ENCODE measurements at places on chromosomes 1 and 21. TPM values are rescaled to one million over a fixed set of nuclear protein-coding genes. Genes with fewer than 3 reads are reported as not detected.

RNU1-2 gene
- total RNA-seq, result 1,290 TPM

HLX gene
- total RNA-seq, result 0.39 TPM

BRDT gene
- total RNA-seq, result not detected

TNFRSF9 gene
- 0.23 TPM for total RNA-seq

TFF2 gene
- 1.1 TPM for total RNA-seq

NHLH1 gene
- 0.18 TPM for total RNA-seq

KIRREL1 gene
- total RNA-seq, result 145 TPM

HSF2BP gene
- 4.2 TPM for total RNA-seq

- no peak for DNase-seq
Observed at GRCh38 chr1:154614901-154615300, 6.9 kb upstream of the ADAR start.

DNA sequence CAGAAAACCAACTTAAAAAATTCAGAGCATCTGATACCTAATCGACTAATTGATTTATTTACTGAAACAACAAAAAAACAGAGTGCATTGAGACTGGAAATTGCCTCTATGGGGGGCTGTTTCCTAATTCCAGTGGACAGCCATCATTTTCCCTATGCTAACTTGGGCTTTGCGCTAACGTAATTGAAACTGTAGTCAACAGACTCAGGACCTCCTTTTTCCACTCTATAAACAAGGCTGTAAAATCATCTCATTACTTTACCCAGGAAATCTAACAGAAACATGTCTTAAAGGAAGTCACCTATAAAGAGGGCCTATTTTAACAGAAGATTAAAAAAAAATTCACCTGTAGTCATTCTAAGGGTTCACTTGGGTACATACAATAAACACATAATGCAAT lies 2.1 kb downstream of the ERG start:
- no peak for DNase-seq

DNA sequence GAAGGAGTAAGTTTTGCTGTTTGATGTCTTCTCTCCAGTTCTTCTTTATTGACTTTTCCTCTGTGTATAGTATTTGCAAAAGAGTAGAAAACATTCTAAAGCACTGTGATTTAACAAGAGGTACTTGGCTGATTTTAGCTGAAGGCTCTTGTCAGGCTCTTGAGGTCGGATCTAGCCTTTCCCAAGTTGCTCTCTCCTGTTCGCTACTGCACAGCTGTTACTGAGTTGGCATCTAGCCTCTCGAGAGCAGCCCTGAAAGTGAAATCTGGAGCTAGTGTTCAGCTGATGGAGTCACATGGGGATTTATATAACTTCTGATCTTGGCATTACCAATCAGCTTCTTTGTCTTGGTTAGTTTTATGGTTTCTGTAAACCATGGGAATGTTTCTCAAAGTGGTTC lies 193.1 kb downstream of the RYR2 start:
- DNase-seq, result no peak

- DNase-seq, result no peak
Observed at GRCh38 chr1:109788695-109789521, 25.2 kb upstream of the EPS8L3 start.

DNA sequence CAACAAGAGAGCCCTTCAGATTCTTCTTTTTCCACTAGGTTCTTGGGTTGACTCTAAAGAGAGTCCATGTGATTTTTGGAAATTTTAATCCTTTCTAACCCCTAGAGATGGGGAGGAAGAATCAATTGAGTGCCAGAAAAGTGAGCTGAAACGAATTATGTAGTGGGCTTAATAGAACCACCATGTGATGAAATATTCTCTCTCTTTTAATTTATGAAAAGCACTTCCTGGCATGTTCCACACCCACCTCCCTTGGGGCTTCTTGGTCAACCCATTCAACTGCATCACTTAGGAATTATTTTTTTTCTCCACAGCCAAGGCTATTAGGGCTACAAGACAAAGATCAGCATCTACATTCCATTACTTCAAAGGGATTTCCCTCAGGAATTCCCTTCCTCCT lies 79.6 kb downstream of the ZC3H11B start:
- DNase-seq, result no peak

- no peak for DNase-seq
Observed at GRCh38 chr1:176469450-176470010, 6.6 kb downstream of the PAPPA2 start.

DNA sequence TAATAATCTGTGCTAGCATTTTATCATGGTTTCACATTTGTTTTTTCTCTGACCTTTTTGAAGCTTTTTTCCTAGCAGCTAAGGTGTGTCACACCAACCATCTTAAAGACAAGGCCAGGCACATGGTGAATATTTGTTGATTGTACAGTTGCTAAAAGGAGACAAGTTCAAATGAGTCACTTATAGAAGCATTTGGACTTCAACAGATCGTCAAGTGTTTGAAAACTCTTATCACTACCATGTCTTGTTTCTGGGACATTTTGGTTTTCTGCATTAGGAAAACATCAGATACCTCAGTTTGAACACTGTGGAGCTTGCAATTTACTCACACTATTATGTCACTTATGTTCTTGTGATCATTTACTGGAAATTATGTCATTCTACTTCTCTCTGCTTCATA lies 407.3 kb downstream of the USP25 start:
- DNase-seq, result no peak

DNA sequence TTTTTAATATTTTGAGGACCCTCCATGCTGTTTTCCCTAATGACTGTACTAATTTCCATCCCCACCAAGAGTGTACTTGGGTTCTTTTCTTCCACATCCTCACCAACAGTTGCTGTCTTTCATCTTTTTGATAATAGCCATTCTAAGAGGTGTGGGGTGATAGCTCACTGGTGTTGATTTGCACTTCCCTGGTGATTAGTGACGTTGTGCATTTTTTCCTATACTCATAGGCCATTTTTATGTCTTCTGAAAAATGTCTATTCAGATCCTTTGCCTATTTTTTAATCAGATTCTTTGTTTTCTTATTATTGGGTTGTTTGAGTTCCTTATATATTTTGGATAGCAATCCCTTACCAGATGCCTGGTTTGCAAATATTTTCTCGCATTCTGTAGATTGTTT lies 64.2 kb downstream of the FCRL5 start:
- DNase-seq, result no peak

DNA sequence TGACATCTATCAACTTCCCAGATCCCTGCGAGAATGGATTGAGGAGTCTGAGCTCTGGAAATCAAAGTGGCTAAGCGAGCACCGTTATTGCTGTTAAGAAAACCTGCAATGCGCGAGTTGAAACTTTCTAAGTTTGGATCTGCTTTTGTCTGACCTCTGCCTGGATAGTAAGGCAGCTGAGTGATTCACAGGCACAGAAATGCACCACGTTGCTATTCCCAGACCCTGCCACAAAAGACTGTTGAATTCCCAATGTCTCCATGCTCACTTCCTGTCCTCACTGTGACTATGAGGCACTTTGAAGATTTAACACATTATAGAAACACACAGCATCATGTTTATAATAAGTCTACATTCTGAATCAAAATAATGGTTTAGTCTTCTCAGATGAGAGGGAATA lies 27.1 kb upstream of the CNIH3 start:
- no peak for DNase-seq

- no peak for DNase-seq
Observed at GRCh38 chr1:94396356-94397010, 21.7 kb upstream of the ABCD3 start.

GRCh38 chr21:46273341-46273740 lies 12.1 kb downstream of the MCM3AP start:
- no peak for DNase-seq
